ENCODE measurements at places on chromosomes 3 and 15. TPM values are rescaled to one million over a fixed set of nuclear protein-coding genes. Genes with fewer than 3 reads are reported as not detected.
A peak's percentile ranks its signal among the peaks of the same experiment; 100 is the strongest.

DNA sequence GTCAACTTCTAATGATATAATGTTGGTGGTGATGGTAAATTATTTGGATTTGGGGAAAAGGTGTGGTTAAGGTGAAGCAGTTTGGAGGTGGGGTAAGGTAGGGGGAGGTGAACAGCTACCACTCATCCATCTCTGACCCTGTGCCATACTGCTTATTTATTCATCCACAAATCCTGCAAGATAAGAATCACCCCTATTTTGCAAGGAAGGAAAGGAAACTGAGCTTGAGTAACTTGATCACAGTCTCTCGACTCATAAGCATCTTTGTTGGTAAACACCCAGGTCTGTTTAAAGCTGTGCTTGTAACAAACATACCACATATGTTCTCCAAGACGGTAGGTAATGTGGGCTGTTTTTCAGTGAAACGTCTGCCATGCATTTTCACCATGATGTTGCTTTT is 67.3 kb downstream of the PTPRG start:
- no peaks in the 10 kb centered on the region for H3K36me3 ChIP-seq
- no peaks in the 10 kb centered on the region for H3K27me3 ChIP-seq
- H3K27ac ChIP-seq = no peak overlapping the region
- no peaks in the 10 kb centered on the region for H3K4me1 ChIP-seq
- H3K4me3 ChIP-seq = no peak overlapping the region

GRCh38 chr3:177642042-177642803 is 444.9 kb upstream of the TBL1XR1 start:
- H3K36me3 ChIP-seq = no peaks in the 10 kb centered on the region
- no peaks in the 10 kb centered on the region for H3K4me1 ChIP-seq
- no peak overlapping the region for H3K27ac ChIP-seq
- no peak overlapping the region for H3K4me3 ChIP-seq
- DNase-seq = no peak

GRCh38 chr15:41169781-41170180 is 53.7 kb upstream of the INO80 start:
- DNase-seq = no peak
- H3K36me3 ChIP-seq = no peaks in the 10 kb centered on the region
- H3K27ac ChIP-seq = no peak overlapping the region
- H3K4me3 ChIP-seq = no peak overlapping the region
- no peaks in the 10 kb centered on the region for H3K27me3 ChIP-seq
- H3K4me1 ChIP-seq = no peaks in the 10 kb centered on the region

DNA sequence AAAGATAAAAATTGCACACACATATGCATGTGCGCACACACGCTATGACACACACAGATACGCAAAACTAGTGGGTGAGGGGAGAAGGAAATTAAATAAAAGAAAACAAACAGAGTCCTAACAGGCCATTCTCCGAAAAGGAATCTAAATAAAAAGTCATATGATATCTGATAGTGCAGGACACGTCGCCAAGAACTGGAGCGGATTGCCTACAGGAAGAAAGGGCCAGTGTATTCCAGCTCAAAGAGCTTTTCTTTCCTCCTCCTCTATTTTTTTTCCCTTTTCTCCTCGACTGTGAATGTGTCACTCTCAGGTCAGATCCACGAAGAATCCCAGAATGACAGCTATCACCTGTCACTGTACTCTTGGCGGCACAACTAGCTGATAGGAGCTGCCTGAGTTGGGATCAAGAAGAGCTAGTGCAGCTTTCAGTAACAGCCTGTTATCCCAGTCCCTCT is 157.8 kb downstream of the TIGIT start:
- H3K4me1 ChIP-seq = peaks cover 5% of the 10 kb centered on the region
- no peaks in the 10 kb centered on the region for H3K27me3 ChIP-seq
- H3K4me3 ChIP-seq = peak overlapping the region; percentile 23
- H3K36me3 ChIP-seq = no peaks in the 10 kb centered on the region

The CYP19A1 gene
- total RNA-seq = 0.83 TPM

All from ovary (tissue), 10 donors.